ENCODE measurements at places on chromosomes 3 and 15.
A peak's percentile ranks its signal among the peaks of the same experiment; 100 is the strongest.

GRCh38 chr15:83514584-83514983 lies 67.4 kb downstream of the SH3GL3 start:
- no peak for DNase-seq

DNA sequence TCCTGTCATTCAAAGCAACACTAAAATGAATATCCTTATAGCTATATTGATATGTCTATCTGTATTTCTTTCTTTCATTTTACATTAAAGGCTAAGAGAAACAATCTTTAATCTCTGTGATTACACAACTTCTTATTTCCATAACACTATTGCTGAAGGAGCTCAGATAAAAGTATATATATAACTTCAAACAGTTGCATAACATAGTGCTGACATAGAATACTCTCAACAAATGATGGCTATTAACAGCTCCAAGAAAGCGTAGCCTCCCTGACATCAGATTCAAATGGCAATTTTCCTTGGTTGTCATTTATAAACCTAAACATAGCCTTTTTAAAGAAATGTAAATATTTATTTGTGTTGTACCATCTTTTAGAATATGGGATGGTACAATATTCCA lies 116.6 kb upstream of the PTPRG start:
- DNase-seq, result no peak

DNA sequence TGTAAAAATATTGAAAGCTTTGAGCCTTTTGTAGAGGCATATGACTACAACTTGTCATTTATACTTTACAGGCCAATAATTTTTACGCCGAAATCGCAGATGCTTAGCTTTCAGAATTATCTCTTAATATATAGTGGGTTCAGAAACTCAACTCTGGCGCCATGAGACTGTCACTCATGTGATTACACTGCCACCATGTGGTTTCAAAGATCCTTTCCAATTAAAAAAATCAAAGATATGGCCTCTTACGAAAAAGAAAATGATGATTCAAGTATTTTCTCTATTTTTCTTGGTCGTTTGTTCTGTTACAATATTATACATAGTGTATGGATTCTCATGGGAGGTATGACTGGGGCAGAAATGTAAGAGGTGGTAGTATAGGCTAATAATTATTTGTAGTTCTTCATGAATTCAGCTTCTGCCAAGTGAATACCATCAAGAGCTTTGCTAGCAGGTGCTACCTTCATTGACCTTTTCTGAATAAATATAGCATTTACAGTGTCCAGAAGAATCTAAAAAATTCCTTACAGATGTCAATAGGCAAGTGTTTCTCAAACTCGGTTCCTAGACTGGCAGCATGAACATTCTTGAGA lies 751.7 kb upstream of the GOLIM4 start:
- peak; percentile 37 for DNase-seq

GRCh38 chr3:11155341-11156025 lies 1.2 kb downstream of the HRH1 start:
- peak; percentile 91 for DNase-seq

- DNase-seq, result no peak
Measured at GRCh38 chr3:197364410-197365071, 66.1 kb upstream of the DLG1 start.

- DNase-seq, result no peak
Measured at GRCh38 chr15:83585601-83586335, 68.2 kb upstream of the ADAMTSL3 start.

All from GM03348 (cell line).